Activated T-helper 1 cell treated with anti-CD3 and anti-CD28 coated beads, Interleukin-12 subunit alpha, Interleukin-12 subunit beta, Interleukin-2, Interleukin-4 antibody, amounts not matched to agents 30 ng/mL and 10 ng/mL and 1 ng/mL, durations not matched to agents 14 hours and 24 hours and 36 hours (primary cell): ENCODE measurements at places on chromosomes 6 and 20. TPM values are rescaled to one million over a fixed set of nuclear protein-coding genes. Genes with fewer than 3 reads are reported as not detected.
A peak's percentile ranks its signal among the peaks of the same experiment; 100 is the strongest.

Gene IL20RA
- total RNA-seq, result not detected in 2 replicates

Gene SLC52A3
- not detected in 2 replicates for total RNA-seq

Gene ZSCAN31
- 1.0 and 1.2 TPM in 2 replicates for total RNA-seq

Gene PRKN
- not detected in 2 replicates for total RNA-seq

Gene BTBD3
- 16.5 and 17.3 TPM in 2 replicates for total RNA-seq

Gene SUPT3H
- total RNA-seq, result 11.0 and 11.7 TPM in 2 replicates

Gene TREML4
- total RNA-seq, result not detected in 2 replicates

Gene COX4I2
- total RNA-seq, result not detected in 2 replicates

DNA sequence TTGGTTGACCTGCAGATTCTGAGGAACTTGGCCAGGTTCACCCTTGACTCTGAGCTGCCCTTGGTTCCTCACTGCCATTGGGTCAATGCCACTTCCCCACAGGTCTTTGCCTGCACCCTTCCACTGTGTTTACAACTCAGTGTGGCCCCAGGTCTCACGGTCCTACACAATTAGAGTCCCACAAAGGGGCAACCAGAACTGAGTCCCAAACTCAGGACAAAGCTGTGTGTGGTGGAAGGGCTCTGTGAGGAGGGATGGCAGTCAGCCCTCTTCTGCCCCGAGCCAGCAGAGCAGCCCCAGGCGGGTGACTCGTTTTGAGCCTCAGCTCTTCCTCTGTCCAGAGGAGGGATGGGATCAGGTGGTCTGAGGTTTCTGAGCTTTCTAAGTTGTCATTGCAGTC lies 69.5 kb downstream of the NPEPL1 start:
- no peak for DNase-seq

GRCh38 chr6:5466281-5467136 lies 205.2 kb downstream of the FARS2 start:
- DNase-seq, result no peak

DNA sequence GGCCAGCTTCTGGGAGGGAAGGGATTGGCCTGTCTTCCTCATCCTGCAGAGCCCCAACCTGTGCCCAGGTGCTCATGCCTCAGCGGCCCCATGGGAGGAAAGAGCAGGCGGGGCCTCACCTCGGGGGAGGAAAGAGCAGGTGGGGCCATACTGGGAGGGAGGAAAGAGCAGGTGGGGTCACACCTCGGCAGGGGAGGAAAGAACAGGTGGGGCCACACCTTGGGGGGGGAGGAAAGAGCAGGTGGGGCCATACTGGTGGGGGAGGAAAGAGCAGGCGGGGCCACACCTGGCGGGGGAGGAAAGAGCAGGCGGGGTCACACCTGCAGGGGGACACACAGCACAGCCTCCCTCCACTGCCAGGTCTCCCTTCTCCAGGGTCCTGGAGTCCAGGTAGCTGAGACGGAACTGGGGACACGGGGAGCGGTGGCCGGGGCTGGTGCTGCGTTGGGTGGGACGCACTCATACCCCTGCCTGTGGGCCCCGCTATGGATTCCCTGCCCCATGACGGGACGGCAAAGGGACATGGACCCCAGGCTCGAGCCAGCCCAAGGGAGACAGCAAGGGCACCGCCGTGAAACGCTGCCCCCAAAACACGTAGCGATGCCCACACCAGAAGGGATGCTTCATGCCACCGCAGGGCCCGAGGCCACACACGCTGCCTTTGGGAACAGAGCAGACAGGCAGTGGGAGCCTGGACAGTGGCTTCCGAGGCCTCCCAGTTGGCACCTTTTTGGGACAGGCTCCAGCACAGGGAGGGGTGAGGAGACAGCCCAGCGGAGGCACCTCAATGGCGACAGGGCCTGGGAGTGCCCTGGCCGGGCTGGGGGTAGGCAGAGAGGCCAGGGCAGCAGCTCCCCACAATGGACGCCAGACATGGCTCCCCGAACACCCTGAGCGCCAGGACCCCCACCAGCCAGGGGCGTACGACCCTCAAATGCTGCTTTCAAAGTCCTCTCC lies 43.3 kb upstream of the CHRNA4 start:
- DNase-seq, result no peak

- DNase-seq, result no peak
Observed at GRCh38 chr6:170124836-170125235, 166.0 kb downstream of the DLL1 start.

DNA sequence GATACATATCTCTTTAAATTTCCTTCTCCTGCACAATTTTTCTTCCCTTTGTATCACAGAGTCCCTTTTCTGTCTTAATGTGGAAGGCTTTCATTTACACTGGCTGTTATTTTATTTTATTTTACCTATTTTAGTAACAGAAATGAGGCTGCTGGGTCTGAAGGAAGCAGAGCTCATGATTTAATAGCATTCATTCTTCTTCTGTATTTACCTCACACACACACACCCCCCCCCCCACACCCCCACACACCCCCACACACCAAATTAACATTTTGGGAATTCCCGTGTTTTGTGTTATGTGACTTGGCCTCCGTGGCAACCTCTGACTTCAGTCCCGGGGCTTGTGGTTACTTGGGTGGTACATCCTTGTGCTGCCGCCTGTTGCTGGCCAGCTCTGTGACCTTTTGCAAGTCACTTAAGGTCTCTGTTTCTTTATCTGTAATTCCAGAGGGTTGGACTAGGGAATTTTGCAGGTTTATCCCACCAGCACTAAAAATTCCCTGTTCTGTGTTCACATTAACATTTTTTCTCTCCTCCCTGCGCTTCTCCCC lies 108.8 kb downstream of the TIAM2 start:
- no peak for DNase-seq

GRCh38 chr20:62528983-62529891 lies 53.4 kb upstream of the GATA5 start:
- DNase-seq, result no peak

DNA sequence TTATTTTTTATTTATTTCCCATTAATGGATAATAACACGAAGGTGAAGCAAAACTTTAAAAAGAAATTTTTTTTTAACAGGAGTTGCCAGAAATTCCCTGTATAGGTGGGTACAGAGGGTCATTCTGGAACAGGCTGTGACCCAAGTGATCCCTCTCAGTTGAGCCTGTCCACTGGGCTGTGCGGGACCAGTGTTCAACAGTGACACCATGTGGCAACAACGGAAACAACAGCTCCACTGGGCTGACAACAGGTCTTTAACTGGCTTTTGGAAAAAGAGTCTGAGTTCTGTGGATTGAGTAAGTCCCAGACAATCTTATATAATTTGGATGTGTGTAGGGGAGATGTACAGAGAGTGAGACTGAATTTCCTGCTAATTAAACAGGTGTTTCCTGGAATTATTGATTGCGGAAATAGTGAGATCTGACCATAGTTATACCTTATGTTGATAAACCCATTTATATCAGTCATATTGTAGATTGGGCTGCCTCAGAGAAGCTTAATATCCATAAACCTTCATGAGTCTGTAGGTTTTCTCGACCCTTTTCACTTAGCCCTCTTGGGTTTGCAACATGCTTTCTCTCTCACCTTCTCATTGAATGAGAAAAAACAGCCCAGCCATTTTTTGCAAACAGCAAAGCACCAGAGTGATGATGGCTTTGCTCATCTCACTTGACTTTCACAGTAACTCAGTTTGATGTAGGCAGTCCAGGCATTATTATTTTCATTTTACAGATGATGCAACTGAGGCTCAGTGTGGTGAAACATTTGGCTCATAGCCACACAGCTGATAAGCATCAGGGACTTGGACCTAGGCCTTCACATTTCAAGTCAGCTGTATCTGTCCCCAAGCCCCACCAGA lies 17.5 kb downstream of the KIAA1755 start:
- no peak for DNase-seq

- no peak for DNase-seq
Observed at GRCh38 chr6:151445482-151445881, 6.4 kb downstream of the RMND1 start.

GRCh38 chr6:14038467-14039437 lies 78.8 kb upstream of the CD83 start:
- DNase-seq, result no peak

- DNase-seq, result no peak
Observed at GRCh38 chr20:15195378-15195777, 858.0 kb upstream of the FLRT3 start.

- DNase-seq, result no peak
Observed at GRCh38 chr6:77650098-77650663, 2.7 kb upstream of the MEI4 start.

DNA sequence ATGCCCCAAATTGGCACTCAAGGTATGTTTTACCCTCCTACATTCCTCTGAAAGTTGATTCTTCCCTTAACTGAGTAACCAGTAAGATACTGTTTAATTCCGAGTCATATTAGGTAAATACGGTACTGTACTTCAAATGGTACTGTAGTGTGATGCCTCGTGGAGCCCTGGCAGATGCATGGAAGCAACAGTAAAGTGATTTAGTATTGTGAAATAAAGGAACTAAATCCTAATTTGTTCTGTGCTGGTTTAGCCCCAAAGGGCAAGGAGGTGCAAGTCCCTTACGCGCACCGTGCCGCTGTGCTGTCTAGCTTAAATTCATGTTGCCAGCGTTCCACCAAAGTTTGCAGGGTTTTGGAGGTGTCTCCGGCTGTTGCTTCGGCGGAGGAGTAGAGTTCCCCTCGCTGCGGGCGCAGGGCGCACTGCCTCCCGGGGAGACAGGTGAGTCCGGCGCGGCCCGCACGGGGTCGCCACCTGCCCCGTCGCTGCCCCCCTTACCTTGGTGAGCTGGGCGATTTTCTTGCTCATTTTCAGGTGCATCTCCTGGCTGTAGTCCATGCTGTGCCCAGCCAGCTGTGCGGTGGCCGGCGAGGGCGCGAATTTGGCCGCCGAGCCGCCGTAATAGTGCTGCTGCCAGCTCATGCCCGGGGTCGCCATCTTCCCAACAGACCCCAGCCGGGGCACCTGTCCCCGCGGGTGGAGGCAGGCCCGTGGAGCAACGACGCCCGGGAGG lies 655 bp downstream of the FAM184A start:
- peak; percentile 34 for DNase-seq

- DNase-seq, result no peak
Observed at GRCh38 chr6:129921169-129921817, 60.2 kb upstream of the TMEM244 start.

- DNase-seq, result peak; percentile 14
Observed at GRCh38 chr20:6122873-6123648, at the start of gene FERMT1. Gene FERMT1, minus strand, starts transcription at chr20:6123030. Its CDS starts 3,476 bp downstream, at chr20:6119554.

DNA sequence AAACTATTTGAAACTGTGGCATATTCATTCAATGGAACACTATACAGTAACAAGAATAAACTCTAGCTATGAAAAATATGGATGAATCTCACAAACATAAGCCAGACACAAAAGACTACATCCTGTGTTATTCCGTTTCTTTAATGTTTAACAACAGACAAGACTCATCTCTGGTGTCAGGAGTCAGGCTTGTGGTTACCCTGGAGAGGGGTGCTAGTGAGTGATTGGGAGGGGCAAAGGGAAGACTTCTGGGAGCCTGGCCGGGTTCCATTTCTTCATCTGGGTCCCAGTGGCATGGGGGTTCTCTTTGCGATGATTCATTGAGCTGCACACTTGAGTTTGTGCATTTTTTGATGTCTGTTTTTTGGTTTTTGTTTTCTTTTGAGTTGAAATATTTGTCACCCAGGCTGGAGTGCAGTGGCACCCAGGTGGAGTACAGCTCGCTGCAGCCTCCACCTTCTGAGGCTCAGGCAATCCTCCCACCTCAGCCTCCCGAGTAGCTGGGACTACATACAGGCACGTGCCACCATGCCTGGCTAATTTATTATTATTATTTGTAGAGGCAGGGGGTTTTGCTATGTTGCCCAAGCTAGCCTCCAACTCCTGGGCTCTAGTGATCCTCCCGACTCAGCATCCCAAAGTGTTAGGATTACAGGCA lies 21.2 kb upstream of the TTPAL start:
- no peak for DNase-seq
